ENCODE measurements at places on chromosomes 12 and 14.
A peak's percentile ranks its signal among the peaks of the same experiment; 100 is the strongest.

- no peak for DNase-seq
These were observed 811 bp upstream of the FBRSL1 start for GRCh38 chr12:132489078-132489601.

- no peak for DNase-seq
These were observed 10.7 kb downstream of the CIPC start for GRCh38 chr14:77108753-77109152.

- no peak for DNase-seq
These were observed at the start of gene TMTC1 for GRCh38 chr12:29783773-29784666. Gene TMTC1, minus strand, starts transcription at chr12:29783942. Its CDS starts 191 bp downstream, at chr12:29783751.

- no peak for DNase-seq
These were observed 7.6 kb downstream of the ISCA2 start for GRCh38 chr14:74501135-74501614.

- no peak for DNase-seq
These were observed 41.0 kb downstream of the GPHB5 start for GRCh38 chr14:63277591-63278183.

GRCh38 chr14:85451421-85451820 lies 78.5 kb upstream of the FLRT2 start:
- DNase-seq = no peak

- DNase-seq = no peak
These were observed 58.3 kb downstream of the FGD6 start for GRCh38 chr12:95158919-95159318.

- DNase-seq = no peak
These were observed 4.4 kb downstream of the MMP19 start for GRCh38 chr12:55838361-55838760.

- DNase-seq = no peak
These were observed 498.7 kb downstream of the TMEM121 start for GRCh38 chr14:106024983-106025604.

GRCh38 chr12:105933671-105934665 lies 204.8 kb downstream of the NUAK1 start:
- peak; percentile 92 for DNase-seq

DNA sequence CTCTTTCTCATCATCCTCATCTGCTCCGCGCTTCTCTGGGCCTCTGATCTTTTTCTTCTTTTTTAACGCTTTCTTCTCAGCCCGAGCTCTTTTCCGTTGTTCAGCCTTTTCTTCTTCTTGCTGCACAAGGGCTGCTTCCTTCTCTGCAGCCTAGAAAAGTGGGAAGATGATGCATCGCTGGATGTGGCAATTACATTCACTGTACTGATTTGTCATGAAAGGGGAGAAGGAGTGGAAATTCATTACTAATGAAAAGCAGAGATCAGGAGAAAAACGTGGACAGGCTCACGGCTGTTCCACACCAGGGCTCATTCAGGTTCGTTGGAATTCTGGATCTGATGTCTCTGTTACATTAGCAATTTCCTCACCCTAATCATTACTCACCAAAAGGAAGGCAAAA lies 15.1 kb downstream of the FICD start:
- DNase-seq = no peak

DNA sequence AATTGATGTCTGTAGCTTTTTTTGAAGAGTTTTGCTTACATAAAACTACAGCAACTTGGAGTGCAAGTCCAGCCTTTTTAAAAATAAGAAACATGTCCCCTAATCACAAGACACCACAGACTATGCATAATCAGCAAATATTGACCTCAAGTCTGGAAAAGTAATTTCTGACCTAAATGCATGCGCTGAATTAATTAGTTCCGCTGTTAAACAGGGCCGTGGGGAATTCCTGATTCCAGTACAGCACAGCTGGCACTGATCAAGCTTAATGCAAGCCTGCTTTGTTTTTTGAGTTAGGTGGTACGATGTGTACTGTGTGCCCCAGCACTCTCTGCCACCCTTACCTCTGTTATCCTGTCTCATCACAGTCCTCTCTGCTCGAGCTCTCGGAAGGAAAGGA lies 9.2 kb downstream of the MLH3 start:
- no peak for DNase-seq

- DNase-seq = no peak
These were observed 154.5 kb downstream of the EGLN3 start for GRCh38 chr14:33796356-33796755.

- peak; percentile 47 for DNase-seq
These were observed 235.4 kb downstream of the SEC23A start for GRCh38 chr14:38867561-38868150.

- DNase-seq = no peak
These were observed 430.1 kb downstream of the AEBP2 start for GRCh38 chr12:19869413-19869812.

GRCh38 chr12:16154990-16155389 lies 122.5 kb downstream of the SLC15A5 start:
- no peak for DNase-seq

DNA sequence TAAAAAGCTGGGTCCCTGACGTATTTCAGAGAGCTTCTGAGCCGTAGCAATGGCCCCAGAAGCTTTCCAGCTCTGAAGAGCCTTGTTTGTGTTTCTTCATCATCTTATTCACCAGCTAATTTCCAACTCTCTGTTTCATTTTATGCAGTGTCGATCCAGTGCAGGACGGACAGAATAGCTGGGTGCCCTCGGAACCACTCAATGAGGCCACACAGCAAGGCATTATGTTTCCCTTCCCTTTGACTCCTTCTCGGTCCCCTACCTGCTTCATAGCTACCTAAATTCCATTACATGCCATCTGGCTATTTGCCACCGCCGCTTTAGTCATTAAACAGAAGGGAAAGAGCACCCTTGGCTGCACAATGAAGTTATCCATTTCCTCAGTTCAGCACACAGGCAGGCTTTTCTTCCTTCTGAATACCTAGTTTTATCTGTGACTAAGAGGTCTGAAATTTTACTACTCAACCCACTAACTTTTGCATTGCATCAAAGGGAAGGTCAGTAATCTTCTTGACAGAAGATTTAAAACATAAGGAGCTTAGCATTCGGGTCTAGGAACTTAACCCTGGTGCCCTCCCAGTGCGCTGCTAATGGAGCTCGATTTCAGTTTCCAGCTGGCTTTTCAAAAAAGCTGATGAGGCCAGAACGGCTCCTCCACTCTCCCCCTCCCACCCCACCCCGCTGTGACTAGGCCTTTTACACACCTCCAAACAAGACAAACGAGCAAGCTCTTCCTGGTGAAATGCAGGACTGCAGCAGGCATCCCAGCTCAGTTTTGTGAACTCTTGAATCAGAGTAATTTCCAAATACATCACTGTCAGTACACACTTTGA lies 176.8 kb downstream of the GXYLT1 start:
- DNase-seq = no peak

DNA sequence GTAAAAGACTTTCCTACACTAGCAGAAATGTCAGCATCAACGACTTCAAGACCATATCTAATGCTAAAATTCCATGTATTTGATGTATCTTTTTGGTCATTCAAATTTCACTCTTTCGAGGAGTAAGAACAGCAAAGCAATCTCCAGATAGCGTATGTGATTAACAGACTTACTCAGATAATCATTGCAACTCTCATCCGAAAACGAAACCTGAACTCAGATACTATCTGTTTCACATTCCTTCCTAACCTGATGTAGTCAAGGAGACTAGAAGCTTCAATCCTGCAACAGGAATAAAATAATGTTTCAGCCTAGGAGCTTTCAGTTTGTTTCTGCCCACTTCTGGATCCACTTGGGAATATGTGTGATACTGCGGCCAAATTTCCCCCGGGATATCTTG lies 286.3 kb downstream of the NUAK1 start:
- no peak for DNase-seq

DNA sequence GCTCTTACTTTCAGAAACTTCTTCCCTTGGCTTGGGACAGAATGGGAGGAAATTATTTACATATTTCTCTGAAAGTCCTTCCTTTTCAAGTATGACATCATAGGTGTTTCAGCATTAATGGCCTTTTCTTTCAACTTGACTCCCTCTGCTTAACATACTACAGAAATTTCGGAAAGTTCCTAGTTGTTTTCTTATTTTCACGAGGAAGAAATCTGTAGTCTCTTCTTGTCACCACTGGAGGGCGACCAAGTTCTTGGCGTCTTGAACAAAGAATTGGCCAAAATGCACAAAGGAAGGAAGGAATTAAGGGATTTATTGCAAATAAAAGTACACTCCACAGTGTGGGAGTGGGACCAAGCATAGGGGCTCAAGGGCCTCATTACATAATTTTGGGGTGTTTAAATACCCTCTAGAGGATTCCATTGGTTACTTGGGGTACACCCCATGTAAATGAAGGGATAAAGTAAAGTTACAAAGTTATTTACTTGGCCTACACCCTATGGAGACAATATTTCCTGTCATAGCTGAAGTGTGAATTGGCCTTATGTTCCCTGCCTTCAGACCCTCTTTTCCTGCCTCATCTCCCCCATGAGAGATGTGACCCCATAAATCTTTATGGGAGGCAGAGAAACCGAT lies 70.4 kb downstream of the RPL10L start:
- DNase-seq = no peak

DNA sequence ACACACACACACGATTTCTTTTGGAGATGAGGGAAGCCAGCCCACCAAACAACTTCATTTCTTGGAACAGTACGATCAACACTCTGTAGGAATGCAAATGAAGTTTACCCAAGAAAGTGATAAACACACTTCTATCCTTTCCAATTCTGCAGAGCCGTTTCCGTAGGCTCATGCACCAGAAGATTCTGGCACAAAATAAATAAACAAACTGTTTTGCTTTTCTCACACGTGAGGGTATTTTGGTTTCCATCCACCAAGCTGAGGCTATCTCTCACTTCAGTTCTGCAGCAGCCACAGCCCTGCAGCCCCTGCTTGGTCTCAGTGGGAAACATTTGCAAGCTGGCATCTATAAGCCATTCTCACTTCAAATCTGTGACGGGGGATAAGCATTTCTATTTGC lies 15.3 kb upstream of the TSPAN11 start:
- no peak for DNase-seq

GRCh38 chr12:15155271-15155670 lies 65.9 kb downstream of the RERG start:
- DNase-seq = no peak

DNA sequence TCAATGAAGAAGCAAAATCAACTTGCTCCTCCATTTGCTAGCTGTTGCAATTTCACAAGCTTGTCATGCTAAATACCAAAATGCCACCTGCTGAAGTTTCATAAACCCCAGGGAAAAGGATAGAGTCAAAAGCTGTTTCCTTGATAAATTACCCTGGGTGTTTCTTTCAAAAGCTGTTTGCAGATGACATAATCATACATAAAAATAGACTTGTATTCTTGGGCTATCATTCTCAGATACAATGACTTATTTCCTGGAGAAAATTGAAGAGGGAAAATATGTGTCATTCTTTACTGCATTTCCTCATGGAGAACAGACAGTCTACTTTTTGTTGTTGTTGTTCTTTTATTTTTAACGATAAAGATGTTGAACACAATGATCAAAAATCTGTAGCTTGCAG lies 119.2 kb downstream of the GALC start:
- no peak for DNase-seq

DNA sequence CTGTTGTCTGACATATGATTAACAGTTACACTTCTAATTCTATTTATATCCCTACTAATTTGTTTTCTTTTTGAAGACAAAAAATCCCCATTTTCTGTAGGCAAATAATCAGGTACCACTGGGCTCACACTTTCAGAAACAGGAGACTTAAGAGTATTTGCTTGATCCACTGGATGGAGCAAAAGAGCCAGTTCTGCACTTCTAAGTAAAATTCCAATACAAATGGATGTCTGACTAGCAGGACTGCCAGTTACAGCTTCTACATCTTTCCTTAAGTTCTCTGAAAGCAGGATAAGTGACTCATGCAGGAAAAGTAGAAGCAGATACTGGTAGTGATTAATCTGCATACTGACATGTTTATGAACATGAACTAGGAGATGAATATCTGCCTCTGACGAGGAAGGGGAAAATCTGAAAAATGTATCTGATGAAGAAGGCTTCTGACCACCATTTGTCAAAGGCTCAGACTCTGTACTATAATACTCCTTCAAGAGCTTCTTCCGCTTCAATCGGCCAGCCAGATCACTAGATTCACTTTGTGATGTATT lies 73.8 kb upstream of the ANKS1B start:
- peak; percentile 89 for DNase-seq

- DNase-seq = no peak
These were observed 163.9 kb downstream of the MED13L start for GRCh38 chr12:116113398-116114130.

DNA sequence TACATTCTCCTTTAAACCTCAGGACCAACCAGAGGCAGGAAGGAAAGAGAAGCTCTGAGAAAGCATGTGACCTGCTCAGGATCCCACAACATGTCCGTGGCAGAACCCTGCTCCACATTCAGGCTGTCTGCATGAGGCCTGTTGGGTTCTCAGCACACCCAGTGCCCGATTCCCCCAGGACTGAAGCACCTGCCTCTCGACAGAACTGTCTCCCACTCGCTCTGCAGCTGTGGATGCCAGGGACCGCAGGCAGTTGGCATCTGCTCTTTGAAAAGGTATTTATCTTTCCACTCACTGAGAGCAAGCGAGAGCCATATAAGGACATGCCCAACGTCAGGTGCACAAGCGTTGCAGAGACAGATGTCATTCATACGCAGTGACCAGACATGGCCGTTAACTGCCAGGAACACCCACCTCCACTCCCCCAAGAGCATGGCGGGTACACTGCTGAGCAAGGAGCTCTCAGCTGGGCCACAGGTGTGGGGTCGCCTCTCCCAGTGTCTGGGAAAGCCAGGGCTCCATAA lies 18.9 kb downstream of the PITPNM2 start:
- DNase-seq = no peak

GRCh38 chr14:68696266-68696665 lies 96.6 kb downstream of the ZFP36L1 start:
- no peak for DNase-seq

- DNase-seq = no peak
These were observed 83.5 kb downstream of the TTC6 start for GRCh38 chr14:37678916-37679315.

DNA sequence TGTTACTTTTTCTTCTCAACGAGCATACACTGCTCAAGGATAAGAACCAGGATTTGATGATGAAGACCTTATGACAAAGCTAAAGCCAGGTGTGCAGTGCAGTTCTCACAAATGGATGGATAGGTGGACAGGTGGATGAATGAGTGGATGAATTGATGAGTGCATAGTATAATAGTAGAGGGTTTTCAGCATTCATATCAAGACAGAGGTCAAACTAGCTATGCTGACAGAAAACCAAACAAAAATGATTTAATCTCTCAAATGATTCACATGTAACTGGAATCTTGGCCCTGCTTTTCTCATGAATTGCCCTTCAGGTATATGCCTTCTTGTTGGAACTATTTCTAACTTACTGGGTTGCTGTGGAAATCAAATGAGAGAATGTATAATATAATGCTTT lies 240.9 kb downstream of the BCAT1 start:
- no peak for DNase-seq

DNA sequence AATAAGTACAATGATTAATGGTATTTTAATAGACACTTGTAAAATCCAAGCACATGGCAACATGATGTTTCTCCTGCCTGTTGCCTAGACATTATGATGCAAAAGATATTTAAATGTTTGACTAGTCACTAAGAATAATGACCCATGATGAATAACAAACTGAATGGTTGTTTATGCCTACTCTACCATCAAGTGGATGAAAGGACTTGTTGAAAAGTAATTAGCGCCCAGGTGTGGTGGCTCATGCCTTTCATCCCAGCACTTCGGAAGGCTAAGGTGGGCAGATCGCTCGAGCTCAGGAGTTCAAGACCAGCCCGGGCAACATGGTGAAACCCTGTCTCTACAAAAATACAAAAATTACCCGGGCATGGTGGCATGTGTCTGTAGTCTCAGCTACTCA lies 30.7 kb downstream of the KIF21A start:
- no peak for DNase-seq

Data from AG04449 (cell line).